ENCODE measurements at places on chromosomes 7 and 10.

DNA sequence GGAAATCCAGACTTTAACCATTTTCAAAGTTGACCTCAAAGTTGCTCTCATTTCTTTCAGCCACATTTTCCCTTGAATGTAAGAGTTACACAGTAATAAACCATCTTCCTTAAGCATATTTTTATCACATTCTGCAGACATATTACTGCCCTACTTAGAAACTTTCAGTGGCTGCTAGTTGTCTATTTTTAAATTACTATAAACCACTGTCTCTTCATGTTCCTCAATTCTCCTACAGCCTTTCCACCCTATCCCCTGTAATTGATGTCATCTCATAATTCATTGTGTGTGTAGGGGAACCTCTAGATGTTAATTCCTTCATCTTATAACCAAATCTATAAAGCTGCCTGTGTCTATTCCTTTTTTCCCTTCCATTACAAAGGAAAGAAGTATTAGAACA is 78.1 kb upstream of the STRIP2 start:
- no peak for DNase-seq

- no peak for DNase-seq
Measured at GRCh38 chr10:111473361-111473760, 396.5 kb downstream of the ADRA2A start.

GRCh38 chr10:102535481-102536147 is 31.8 kb downstream of the SUFU start:
- DNase-seq: no peak

DNA sequence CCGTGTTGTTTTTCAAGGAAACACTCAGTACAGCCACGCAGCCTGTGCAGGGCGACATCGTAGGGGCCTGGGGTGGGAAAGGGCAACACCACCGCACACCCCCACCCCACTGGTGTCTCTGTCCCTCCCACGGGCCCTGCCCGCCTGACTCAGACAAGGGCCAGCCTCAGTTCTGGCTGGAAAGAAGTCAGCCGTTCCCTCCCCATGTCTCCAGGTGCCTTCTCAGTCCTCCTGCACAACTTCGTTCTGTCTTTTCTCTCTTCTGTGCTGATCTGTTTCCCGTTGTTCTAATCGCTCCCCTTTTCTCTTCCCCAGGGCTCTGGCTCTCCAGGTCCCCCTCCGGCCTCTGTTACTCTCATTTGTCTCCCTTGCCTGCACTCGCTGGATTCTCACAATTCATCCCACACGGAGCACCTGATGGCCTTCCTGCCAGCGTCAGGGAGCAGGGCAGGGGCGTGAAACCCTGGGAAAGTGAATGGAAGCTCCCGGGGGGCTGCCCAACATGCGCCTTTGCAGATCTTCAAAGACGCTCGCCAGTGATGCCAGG is 97.7 kb downstream of the WDR37 start:
- no peak for DNase-seq

GRCh38 chr7:40747856-40748255 is 613.1 kb downstream of the SUGCT start:
- DNase-seq: no peak

DNA sequence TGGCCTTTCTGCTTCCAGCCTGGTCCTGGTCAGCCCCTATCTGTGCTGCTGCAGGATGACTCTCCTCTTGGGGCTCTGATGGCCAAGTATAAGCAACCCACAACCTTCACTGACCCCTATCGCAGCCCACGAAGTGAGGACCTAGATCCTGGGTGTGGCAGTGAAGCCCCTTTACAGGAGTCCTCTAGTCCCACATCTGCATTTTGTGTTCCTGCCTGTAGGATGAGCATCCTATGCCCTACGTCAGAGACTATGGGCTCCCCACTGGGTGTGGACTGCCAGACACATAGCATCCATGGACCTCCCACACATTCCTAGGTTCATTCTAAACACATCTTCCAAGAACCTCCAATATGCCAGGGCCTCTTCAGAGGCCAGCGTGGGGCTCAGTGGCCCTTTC is 29.0 kb downstream of the ARHGAP22 start:
- no peak for DNase-seq

- no peak for DNase-seq
Measured at GRCh38 chr7:6258440-6259182, 13.8 kb downstream of the CYTH3 start.

DNA sequence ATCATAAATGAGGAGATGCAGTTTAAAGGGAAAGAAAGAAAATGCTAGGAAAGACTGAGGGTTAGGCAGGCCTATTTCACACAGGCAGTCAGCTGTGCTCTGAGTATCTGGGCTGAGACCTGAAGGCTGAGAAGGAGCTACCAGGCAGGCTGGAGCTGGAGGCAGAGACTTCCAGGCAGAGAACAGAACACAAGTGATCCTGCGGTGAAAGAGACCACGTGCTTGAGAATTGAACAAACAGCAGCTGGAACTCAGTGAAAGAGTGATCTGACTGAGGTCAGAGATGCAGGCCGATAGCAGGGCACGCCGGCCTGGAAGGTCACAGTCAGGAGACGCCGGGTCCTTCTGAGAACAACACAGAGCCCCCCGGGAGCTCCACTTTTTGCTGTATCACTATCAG is 147.8 kb downstream of the ADAM12 start:
- no peak for DNase-seq

GRCh38 chr10:48890888-48891850 is 48.5 kb downstream of the LRRC18 start:
- no peak for DNase-seq

- DNase-seq: no peak
Measured at GRCh38 chr10:77197544-77197943, 440.1 kb downstream of the KCNMA1 start.

DNA sequence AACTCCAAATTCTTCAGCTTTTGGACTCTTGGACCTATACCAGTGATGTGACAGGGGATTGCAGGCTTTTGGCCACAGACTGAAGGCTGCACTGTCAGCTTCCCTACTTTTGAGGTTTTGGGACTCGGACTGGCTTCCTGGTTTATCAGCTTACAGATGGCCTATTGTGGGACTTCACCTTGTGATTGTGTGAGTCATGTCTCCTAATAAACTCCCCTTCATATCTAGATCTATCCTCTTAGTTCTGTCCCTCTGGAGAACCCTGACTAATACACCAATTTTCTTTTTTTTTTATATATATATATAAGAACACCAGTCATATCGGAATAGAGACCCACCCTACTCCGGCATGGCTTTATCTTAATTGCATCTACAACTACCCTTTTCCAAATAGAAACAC is 166.8 kb downstream of the ETV1 start:
- no peak for DNase-seq

GRCh38 chr10:116385994-116386809 is 41.4 kb upstream of the PNLIPRP3 start:
- peak; percentile 9 for DNase-seq

DNA sequence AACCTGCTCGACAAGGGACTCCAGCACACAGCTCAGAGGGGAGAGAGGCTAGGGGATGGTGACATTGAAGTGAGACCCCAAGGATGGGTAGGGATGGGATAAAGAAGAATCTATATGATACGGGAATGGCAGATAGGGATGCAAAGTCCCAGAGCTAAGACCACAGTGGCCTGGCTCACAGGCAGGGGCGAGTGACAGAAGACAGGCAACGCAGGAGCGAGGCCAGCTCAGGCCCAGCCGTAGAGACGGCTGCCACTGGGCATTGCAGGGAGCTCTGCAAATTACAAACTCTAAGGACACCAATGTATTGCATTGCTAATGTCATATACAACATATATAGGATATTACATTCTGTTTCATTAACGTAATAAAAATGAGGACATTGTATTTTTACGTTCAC is 131.4 kb downstream of the TCERG1L start:
- DNase-seq: no peak

DNA sequence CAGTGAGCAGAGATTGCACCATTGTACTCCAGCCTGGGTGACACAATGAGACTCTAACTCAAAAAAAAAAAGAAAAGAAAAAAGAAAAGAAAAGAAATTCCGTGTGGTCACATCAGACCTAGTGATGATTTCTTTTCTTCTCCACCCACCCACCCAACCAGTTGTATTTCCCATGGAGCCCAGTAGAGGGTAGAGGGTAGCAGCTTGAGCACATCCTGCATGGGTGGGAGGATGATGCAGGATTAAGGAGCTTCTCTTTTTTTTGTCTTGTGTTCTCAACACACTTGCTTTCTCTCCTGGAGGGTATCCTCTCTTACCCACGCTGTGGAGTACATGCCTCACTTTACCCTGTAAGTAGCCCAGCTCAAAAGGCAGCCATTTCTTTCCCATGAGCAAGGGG is 118.6 kb upstream of the CARD11 start:
- no peak for DNase-seq

- DNase-seq: no peak
Measured at GRCh38 chr10:19913987-19914386, 97.8 kb downstream of the PLXDC2 start.

All from activated naive CD4-positive, alpha-beta T cell treated with anti-CD3 and anti-CD28 coated beads, Interleukin-2, amount 50 U/mL, for 72 hours (primary cell).